ENCODE measurements at places on chromosomes 3 and 15.
A peak's percentile ranks its signal among the peaks of the same experiment; 100 is the strongest.

DNA sequence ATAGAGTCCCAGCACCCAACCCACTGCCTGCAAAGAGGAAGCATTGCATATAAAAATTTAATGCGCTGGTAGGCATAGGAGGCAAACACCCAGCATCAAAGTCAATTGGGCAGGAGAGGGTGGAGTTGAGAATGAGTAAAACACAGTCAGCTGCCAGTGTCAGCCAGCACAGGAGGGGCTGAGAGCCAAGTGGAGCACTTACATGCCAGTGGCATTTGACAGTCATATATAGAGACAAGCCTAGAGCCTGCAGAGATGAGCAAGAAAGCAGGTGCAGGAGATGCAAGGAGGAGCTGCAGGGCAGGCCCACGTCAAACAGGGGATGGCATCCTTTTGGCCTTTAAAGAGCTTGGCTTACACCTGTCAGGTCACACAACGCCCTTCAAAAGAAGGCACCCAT is 27.6 kb upstream of the ZFAND6 start:
- no peak for DNase-seq

- DNase-seq = no peak
Measured at GRCh38 chr3:94156626-94157025, 93.8 kb downstream of the NSUN3 start.

DNA sequence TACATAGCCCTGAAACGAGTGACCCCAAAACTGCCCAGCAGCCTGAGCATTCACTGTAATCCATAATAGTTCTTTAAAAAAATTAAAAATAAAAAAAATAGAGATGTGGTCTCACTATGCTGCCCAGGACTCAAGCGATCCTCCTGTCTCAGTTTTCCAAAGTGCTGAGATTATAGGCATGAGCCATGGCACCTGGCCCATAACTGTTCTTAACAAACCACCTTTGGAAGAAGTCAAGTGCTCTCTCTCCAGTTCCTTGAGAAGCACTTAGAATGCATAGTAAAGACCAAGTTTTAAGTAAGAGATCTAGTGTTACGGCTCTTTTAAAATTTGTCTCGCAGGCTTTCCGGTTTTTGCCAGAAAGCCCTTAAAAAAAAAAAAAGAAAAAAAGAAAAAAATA is 8.2 kb downstream of the CDC25A start:
- no peak for DNase-seq

DNA sequence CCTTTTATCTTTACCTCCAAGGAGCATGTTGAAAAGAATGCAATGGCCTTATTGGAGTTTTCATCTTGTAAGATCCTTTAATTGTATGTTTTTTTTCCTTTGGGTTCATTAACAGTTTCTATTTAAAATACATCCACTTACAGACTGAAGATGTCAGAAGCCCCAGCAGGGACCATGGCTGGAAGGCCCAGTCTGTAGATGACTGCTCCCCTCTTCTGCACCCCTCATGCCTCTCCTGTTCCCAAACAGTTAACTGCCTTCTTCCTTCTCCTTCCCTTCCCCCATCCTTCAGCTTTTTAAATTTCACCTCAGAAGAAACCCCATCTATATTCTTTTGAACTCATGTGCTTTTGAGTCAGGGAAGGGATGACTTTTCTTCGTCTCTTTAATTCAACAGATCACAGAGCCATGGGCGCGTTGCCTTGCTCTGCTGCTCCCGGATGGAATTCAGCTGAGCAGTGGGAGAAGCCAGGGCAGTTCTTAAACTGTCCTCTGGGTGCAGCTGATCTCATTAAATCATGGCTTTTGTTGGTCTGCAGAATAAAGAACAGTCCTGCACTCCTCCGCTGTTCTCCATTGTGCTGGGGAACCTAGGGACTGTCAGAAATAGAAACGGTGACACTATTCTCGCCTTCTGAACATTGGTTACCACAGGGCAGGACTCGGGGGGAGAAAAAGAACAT is 71.5 kb upstream of the EIF1B start:
- DNase-seq = no peak

DNA sequence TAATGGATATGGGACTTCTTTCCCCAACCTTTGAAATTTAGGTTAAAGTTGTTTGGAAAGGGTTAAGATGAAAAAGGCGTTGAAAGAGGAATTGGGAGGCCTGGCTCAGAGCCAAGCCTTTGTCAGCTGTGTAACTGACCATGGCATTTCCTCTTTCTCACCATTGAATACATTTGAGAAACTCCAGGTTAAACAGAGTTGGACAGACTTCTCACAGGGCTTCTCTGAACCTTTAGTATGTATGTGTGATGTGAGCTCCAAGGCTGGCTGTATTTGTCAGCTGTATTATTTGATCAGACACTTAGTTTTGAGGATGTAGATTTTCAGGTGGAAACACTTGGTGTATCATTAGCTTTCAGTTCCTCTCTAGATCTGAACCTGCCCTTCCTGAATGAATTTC is 136.4 kb upstream of the GOLGA6L4 start:
- DNase-seq = peak; percentile 22

DNA sequence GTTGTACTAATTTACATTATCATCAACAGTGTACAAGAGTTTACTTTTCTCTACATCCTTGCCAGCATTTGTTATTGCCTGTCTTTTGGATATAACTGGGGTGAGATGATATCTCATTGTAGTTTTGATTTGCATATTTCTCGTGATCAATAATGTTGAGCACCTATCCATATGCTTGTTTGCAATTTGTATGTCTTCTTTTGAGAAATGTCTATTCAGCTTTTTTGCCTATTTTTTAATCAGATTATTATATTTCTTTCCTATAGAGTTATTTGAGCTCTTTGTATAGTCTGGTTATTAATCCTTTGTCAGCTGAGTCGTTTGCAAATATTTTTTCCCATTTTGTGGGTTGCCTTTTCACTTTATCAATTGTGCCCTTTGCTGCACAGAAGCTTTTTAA is 540.8 kb upstream of the SGO1 start:
- no peak for DNase-seq

GRCh38 chr3:189652042-189652441 is 20.9 kb downstream of the TP63 start:
- DNase-seq = no peak

- DNase-seq = no peak
Measured at GRCh38 chr3:178267158-178267844, 268.9 kb upstream of the KCNMB2 start.

DNA sequence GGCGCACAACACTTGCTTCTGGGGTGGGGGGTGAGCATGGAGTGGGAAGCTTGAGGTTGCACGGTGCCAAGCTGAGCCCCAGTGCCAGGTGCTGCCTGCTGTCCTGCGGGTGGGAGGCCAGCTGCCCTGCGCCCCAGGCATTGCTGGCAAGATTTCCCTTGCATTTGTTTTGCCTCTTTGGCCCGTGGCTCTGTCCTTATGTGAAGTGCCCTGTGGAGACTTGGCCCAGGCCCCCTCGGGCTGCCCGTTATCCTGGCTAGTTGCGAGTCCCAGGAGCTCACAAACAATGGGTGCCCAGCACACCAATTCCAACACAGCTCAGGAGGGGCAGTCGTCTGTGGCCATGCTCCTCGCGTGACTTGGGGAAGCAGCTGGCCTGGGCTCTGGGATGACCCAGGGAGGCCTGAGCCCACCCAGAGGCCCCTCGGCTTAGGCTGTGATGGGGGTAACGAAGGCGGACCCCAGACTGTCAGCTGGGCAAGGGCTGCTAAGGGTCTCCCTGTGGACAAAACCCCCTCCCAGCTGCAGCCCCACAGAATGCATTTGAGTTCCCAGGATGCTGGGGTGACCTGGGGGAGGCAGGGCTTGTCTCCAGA is 5.9 kb downstream of the C3orf22 start:
- no peak for DNase-seq

GRCh38 chr15:58138106-58138505 is at the start of gene AQP9:
TSS of gene AQP9 (plus strand) at chr15:58138381. CDS start at chr15:58138566, 185 bp downstream.
- DNase-seq = no peak

DNA sequence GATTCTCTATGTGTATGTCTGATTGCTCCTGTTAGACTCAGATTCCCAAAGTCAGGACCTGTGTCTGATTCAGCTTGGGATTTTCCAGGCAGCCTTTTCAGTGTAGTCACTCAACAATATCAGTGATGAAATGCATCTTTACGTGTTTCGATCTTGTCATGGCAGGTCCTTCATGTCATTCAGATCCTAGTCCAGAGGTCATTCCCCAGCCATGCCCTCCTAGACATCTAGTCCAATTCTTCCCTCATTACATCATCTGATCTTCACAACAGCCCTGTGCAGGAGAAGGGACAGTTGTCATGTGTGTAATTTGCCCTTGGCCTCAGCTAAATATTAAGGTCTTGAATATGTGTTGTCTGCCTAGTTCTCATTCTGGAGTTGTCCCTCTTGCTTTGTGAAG is 153.2 kb upstream of the NR2E3 start:
- no peak for DNase-seq

GRCh38 chr3:87350367-87351199 is 74.2 kb upstream of the POU1F1 start:
- DNase-seq = peak; percentile 57

GRCh38 chr3:73437828-73438227 is 186.9 kb downstream of the PDZRN3 start:
- no peak for DNase-seq

- DNase-seq = no peak
Measured at GRCh38 chr3:187976365-187976900, 177.5 kb upstream of the LPP start.

DNA sequence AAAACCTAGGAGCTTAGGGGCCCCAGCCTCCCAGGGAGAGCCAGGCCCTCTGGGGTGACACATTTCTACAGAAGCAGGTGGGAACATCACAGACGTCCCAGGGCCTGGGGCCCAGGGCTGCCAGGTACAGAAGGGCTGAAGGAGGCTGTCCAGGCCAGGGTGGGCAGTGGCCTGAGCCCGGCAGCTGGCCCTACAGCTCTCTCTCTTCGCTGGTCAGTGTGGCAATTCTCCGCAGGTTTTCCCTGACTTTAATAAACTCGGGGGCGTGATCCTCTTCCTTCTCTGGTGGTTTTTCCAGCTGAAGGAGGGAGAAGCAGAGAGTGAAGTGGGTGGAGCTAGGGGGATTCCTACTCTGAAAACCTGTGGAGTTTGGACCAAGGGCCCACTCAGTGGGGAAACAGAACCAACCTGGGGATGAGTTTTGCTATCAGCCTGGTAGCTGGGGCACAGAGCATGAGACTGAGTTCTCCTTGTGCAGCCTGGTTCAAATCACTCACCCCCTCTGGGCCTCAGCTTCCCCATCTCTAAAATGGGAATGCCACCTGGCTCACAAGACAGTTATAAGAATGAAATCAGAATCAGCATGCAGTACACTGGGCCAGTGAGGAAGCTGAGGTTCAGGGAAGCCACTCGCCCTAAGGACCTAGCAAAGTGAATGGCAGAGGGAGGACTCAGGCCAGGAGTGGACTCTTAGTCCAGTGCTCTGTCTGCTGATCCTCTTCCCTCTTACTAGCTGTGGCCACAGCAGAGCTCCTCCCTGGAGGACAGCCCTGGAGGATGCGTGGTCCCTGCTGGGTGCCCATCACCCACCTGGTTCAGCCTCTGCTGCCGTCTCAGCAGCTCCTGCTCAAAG is 10.6 kb downstream of the FAM107A start:
- DNase-seq = no peak

- DNase-seq = peak; percentile 92
Measured at GRCh38 chr3:144821583-144821982, 850.0 kb downstream of the DIPK2A start.

GRCh38 chr3:52185837-52186236 is 12.1 kb upstream of the ALAS1 start:
- DNase-seq = no peak

GRCh38 chr3:98750276-98750919 is 12.7 kb upstream of the ST3GAL6 start:
- DNase-seq = no peak

- no peak for DNase-seq
Measured at GRCh38 chr3:54094926-54095325, 27.4 kb upstream of the CACNA2D3 start.

GRCh38 chr3:65288776-65289175 is 601.0 kb upstream of the ADAMTS9 start:
- DNase-seq = no peak

DNA sequence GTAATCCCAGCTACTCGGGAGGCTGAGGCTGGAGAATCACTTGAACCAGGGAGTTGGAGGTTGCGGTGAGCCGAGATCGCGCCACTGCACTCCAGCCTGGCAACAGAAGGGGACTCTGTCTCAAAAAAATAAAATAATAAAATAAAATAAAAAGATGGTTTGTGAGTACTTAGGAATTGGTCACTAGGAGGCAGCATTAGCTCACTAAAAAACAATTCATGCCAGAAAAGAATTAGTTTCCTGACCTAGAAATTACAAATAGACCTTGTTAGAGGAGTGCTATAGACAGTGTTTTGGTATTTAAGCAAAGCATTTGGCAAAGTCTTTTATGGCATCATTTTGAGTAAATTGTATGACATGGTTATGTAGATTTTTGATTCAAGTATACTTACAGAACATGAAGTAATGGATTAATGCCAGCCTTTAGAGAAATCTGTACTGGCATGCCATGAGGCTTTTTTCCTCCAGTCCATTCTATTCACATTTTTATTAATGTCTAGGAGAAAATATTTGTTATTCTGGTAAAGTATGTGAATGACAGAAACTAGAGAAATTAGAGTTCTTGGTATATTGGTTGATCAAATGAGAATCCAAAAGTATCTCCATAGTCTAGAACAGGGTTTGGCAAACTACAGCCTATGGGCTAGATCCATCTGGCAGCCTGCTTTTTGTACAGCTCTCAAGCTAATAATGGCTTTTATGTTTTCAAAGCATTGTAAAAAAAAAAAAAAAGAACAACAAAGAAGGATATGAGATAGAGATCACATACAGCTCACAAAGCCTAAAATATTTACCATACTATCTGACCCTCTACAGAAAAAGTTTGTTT is 81.6 kb downstream of the LRRC49 start:
- peak; percentile 68 for DNase-seq

GRCh38 chr15:97747342-97747741 is 213.2 kb upstream of the ARRDC4 start:
- DNase-seq = no peak

GRCh38 chr3:133282236-133282635 is 117.6 kb upstream of the BFSP2 start:
- peak; percentile 73 for DNase-seq

- DNase-seq = no peak
Measured at GRCh38 chr15:83285284-83285978, 967 bp upstream of the BNC1 start.

DNA sequence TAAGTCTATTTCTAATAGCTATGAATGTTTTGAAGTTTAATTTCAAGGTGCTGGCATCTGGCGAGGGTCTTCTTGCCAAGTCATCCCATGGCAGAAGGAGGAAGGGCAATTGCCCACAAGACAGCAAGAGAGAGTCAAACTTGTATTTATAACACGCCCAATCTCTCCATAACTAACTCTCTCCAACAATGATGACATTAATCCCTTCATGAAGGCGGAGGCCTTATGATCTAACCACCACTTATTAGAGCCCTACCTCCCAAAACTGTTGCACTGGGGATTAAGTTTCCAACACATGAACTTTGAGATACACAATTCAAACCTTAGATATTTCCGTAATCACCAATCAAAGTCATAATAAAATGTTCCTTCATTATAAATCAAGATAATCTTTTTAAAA is 406.9 kb downstream of the CNTN6 start:
- no peak for DNase-seq

GRCh38 chr3:16377196-16377595 is 112.2 kb downstream of the OXNAD1 start:
- DNase-seq = no peak
